Upper lobe of right lung (tissue), 1 donor: ENCODE measurements at places on chromosomes 16 and 17. TPM values are rescaled to one million over a fixed set of nuclear protein-coding genes. Genes with fewer than 3 reads are reported as not detected.
A peak's percentile ranks its signal among the peaks of the same experiment; 100 is the strongest.

CCDC154 gene
- total RNA-seq = 4.1 TPM

GRCh38 chr16:85086347-85087291, 25.7 kb downstream of the CIBAR2 start:
- peak; percentile 83 for DNase-seq
- no peak overlapping the region for H3K4me3 ChIP-seq
- no peaks in the 10 kb centered on the region for H3K27me3 ChIP-seq
- H3K27ac ChIP-seq = no peak overlapping the region

- no peaks in the 10 kb centered on the region for H3K27me3 ChIP-seq
- no peaks in the 10 kb centered on the region for H3K4me1 ChIP-seq
- H3K4me3 ChIP-seq = no peak overlapping the region
- H3K27ac ChIP-seq = peak overlapping the region; percentile 47
Measured at GRCh38 chr16:29702269-29702668, 23.3 kb downstream of the QPRT start.

LRRC45 gene
- 12.2 TPM for total RNA-seq

TBX4 gene
- total RNA-seq = 28.6 TPM

CHAD gene
- not detected for total RNA-seq

PRKCB gene
- total RNA-seq = 25.2 TPM

DNA sequence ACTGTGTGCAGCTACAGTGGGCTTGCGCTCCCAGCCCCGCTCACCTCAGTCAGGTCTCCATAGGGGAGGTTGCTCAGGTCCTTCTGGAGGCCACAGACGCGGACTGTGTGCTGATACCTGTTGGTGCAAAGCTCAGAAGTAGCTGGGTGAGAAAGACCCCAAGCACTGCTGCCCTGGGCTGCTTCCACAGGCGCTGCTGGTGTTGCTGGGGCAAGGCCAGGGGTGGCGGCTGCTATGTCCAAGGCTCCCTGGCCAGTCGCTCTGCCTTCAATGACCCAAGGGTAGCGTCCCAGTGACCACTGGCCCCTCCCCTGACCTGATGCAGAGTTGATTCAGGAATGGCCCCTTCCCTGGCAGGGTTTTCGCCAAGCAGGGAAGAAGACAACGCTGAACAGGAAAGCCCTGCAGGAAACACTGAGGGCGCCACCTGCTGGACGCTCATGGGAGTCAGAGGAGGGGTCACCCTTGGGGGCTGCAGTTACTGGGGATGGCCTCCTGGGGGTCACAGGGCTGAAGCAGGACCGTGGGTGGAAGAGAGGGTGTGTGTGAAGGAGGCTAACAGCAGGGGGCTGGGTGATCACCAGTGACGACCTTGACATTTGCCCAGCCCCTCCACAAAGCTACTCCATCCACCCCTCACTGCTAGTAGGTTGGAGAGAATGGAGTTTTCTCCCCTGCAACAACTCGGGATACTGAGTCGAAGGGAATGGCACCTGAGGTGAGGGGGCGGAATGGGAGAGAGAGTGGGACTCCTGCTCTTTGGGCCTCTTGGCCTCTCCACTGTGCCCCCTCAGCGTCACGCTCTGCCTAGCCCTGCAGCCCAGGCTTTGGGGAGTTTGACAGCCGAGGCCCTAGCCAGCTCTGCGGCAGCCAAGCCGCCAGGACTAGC, 38.3 kb downstream of the ABCC12 start:
- H3K27me3 ChIP-seq = no peaks in the 10 kb centered on the region
- no peak overlapping the region for H3K4me3 ChIP-seq
- H3K4me1 ChIP-seq = no peaks in the 10 kb centered on the region

- H3K4me3 ChIP-seq = no peak overlapping the region
- H3K36me3 ChIP-seq = no peaks in the 10 kb centered on the region
- H3K27ac ChIP-seq = peak overlapping the region; percentile 42
- H3K4me1 ChIP-seq = peaks cover 5% of the 10 kb centered on the region
Measured at GRCh38 chr16:65658787-65659220, 536.9 kb upstream of the CDH11 start.

NPIPA5 gene
- total RNA-seq = 12.0 TPM

CHTF18 gene
- 12.3 TPM for total RNA-seq

TNFSF12 gene
- 75.7 TPM for total RNA-seq

DNA sequence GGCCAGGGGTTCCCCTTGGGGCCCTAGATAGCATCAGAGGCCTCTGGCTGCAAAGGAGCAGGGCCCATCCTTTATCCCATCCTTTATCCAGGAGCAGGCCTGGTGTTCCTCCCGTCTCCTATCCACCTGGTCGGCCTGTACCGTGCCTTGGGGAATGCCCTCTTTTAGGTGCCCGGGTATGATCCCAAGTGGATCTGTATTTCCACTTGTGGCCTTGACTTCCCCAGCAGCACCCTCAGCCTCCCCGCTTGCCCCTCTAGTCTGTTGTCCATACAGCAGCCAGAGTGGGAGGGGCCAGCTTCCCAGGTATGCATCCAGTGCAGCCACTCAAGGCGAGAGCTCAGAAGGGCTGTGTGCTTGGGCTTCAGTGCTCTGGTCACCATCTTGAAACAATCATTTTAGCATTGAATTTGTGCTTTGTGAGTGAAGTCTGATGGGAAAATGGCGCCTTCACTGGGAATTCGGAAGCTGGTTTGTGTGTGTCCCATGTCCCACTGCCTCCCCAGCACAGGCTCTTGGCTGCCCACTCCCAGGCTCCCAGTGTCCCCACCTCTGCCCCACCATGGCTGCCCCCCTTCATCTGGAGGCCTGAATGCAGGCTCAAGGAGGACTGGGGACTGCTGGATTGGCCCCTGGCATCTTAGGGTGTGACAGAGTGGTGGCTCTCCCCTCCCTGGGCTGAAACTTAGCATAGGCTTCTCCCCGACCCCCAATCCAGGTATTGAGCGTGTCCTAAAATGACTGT, 3.3 kb upstream of the RNF112 start:
- no peaks in the 10 kb centered on the region for H3K36me3 ChIP-seq
- H3K27me3 ChIP-seq = no peaks in the 10 kb centered on the region
- H3K4me3 ChIP-seq = no peak overlapping the region
- no peaks in the 10 kb centered on the region for H3K4me1 ChIP-seq
- H3K27ac ChIP-seq = no peak overlapping the region
- DNase-seq = no peak

TSPAN10 gene
- 1.1 TPM for total RNA-seq

GRCh38 chr16:56275076-56275475, 83.8 kb downstream of the GNAO1 start:
- H3K27ac ChIP-seq = no peak overlapping the region
- no peaks in the 10 kb centered on the region for H3K36me3 ChIP-seq
- no peaks in the 10 kb centered on the region for H3K27me3 ChIP-seq
- DNase-seq = no peak

- no peaks in the 10 kb centered on the region for H3K4me1 ChIP-seq
- no peak for DNase-seq
- H3K27ac ChIP-seq = no peak overlapping the region
- no peak overlapping the region for H3K4me3 ChIP-seq
- no peaks in the 10 kb centered on the region for H3K27me3 ChIP-seq
- H3K36me3 ChIP-seq = no peaks in the 10 kb centered on the region
Measured at GRCh38 chr17:61659437-61659836, 68.4 kb upstream of the NACA2 start.

RHBDL3 gene
- total RNA-seq = 0.41 TPM

DNA sequence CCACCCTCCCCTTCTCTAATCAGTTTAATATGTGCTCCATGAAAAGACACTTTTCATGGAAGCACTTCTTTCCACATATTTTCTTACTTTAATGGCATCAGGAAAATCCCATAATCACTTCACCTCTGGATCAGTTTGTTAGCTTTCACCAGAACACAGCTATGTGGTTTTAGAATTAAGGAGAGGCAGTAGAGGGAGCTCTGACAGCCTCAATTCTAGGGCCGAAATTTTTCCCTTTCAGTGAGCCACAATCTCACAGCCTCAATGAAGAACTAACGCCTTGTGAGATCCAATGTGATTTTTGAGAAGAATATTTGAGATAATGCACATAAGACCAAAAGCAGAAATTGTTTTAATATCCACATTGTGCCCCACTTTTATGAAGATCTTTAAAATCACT, 1494.0 kb upstream of the CDH8 start:
- no peaks in the 10 kb centered on the region for H3K27me3 ChIP-seq
- no peaks in the 10 kb centered on the region for H3K36me3 ChIP-seq
- H3K4me3 ChIP-seq = no peak overlapping the region
- DNase-seq = no peak
- no peaks in the 10 kb centered on the region for H3K4me1 ChIP-seq

DNA sequence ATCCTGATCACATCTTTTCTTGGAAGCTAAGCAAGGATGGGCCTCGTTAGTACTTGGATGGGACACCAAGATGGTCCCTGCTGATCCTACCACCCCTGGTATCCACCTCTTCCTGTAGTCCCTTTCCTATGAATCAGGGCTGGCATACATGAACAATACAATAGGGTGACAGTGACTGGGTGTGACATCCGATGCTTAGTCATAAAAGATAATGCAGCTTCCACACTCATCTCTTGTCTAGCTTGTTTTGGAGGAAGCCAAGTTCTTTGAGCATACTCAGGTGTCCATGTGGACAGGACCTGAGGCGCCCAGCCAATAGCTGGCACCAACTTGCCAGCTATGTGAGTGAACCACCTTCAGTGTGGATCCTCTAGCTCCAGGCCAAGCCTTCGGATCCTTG, 62.5 kb upstream of the NFAT5 start:
- H3K27ac ChIP-seq = no peak overlapping the region
- H3K4me1 ChIP-seq = no peaks in the 10 kb centered on the region
- H3K4me3 ChIP-seq = no peak overlapping the region
- no peak for DNase-seq
- no peaks in the 10 kb centered on the region for H3K27me3 ChIP-seq
- no peaks in the 10 kb centered on the region for H3K36me3 ChIP-seq

DNA sequence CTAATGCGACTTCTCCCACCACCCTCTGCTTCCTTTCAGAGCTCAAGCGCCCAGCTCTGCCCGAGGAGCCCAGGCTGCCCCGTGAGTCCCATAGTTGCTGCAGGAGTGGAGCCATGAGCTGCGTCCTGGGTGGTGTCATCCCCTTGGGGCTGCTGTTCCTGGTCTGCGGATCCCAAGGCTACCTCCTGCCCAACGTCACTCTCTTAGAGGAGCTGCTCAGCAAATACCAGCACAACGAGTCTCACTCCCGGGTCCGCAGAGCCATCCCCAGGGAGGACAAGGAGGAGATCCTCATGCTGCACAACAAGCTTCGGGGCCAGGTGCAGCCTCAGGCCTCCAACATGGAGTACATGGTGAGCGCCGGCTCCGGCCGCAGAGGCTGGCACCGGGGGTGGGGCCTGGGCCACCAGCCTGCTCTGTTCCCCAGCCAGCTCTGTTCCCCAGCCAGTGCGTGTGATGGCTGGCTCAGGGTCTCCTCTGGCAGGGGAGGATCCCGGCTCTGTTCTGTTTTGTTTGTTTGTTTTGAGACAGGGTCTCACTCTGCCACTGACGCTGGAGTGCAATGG, 18.7 kb downstream of the CRISPLD2 start:
- no peak overlapping the region for H3K4me3 ChIP-seq
- no peak overlapping the region for H3K27ac ChIP-seq
- no peak for DNase-seq
- peaks cover 5% of the 10 kb centered on the region for H3K27me3 ChIP-seq
- H3K36me3 ChIP-seq = peaks cover 10% of the 10 kb centered on the region

CMTM1 gene
- 8.4 TPM for total RNA-seq

DNA sequence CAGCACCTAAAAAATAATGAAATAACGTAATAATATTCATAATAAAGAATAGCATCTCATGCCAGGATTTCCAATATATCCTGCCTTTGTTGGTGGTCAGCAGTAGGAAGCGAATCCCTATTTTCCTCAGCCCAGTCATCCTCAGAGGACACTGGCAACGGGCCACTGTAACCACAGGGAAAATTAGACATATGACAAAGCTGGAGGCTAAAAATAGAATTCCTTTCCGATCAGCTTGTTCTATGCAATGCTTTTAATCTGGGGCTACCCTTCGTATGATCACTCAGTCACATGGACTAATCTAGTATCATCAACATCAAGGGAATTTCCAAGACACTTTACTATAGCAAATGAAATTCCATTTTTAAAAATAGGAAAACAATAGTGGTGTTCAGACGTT, 246.9 kb upstream of the KCNJ16 start:
- H3K27ac ChIP-seq = no peak overlapping the region
- no peaks in the 10 kb centered on the region for H3K4me1 ChIP-seq
- DNase-seq = no peak
- no peaks in the 10 kb centered on the region for H3K27me3 ChIP-seq

DNA sequence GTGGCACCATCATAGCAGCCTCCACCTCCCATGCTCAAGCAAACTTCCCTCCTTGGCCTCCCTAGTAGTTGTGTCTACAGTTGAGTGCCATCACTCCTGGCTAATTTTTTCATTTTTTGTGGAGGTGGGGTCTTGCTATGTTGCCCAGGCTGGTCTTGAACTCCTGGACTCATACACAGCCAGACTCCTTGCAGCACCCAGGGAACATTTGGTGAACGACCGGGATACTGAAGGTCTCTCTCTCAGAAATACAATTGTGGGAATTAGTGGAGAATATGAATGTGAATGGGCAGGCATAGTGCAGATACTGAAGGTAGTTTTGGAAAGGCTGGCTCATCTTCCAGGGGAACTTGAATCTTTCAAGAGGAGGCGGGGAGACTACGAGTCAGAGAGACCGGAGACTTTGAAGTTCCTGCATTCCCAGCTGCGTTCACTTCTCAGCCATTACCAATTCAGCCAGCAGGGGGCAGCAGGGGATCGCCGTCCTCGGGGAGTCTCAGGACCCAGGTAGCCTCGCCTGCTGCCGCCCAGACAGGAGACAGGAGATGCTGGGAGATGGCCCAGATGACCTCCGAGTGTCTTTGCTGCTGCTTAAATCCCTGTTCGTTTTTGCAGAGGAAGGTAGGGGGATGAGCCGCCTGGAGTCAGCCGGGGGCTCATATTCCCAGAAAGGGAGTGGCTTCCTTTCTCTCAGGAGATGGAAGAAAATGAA, 68.6 kb downstream of the HAPSTR1 start:
- DNase-seq = peak; percentile 78
- H3K27ac ChIP-seq = no peak overlapping the region
- no peaks in the 10 kb centered on the region for H3K36me3 ChIP-seq
- H3K4me1 ChIP-seq = no peaks in the 10 kb centered on the region
- no peaks in the 10 kb centered on the region for H3K27me3 ChIP-seq

DNA sequence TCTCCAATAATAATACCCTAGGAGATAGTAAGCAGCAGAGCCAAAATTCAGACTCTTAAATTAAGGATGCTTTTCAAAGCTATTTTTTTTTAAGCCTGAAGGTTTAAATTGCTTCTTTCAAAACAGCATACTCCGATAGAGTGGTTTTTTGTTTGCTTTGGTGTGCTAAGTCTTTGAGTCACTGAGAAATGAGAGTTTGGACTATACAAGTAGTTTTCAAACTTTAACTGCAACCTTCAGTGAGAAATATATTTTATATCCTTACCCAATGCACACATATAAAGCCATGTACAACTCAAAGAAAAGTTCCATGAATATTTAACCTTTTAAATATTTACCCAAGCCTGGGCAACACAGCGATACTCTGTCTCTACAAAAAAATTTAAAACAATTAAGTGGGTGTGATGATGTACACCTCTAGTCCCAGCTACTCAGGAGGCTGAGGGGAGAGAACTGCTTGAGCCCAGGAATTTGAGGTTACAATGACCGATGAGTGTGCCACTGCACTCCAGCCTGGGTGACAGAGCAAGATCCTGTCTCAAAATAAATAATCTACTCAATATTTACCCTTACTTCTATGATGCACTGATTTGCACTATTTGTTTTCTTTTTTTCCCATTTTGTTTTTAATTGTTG, 19.2 kb downstream of the DCUN1D3 start:
- no peak for DNase-seq
- no peaks in the 10 kb centered on the region for H3K36me3 ChIP-seq
- H3K27me3 ChIP-seq = no peaks in the 10 kb centered on the region
- peak overlapping the region; percentile 45 for H3K27ac ChIP-seq

KRT9 gene
- not detected for total RNA-seq

PRSS21 gene
- total RNA-seq = 17.1 TPM

SCIMP gene
- total RNA-seq = 24.8 TPM

- H3K4me3 ChIP-seq = no peak overlapping the region
- no peak for DNase-seq
- no peaks in the 10 kb centered on the region for H3K36me3 ChIP-seq
- no peak overlapping the region for H3K27ac ChIP-seq
- H3K4me1 ChIP-seq = peaks cover 8% of the 10 kb centered on the region
- H3K27me3 ChIP-seq = no peaks in the 10 kb centered on the region
Measured at GRCh38 chr16:15571557-15571956, 71.4 kb downstream of the MARF1 start.
